ENCODE measurements at places on chromosomes 7 and 10. TPM values are rescaled to one million over a fixed set of nuclear protein-coding genes. Genes with fewer than 3 reads are reported as not detected.

Gene ENTPD1
- total RNA-seq = 15.5 TPM

Gene NAT16
- not detected for total RNA-seq

DNA sequence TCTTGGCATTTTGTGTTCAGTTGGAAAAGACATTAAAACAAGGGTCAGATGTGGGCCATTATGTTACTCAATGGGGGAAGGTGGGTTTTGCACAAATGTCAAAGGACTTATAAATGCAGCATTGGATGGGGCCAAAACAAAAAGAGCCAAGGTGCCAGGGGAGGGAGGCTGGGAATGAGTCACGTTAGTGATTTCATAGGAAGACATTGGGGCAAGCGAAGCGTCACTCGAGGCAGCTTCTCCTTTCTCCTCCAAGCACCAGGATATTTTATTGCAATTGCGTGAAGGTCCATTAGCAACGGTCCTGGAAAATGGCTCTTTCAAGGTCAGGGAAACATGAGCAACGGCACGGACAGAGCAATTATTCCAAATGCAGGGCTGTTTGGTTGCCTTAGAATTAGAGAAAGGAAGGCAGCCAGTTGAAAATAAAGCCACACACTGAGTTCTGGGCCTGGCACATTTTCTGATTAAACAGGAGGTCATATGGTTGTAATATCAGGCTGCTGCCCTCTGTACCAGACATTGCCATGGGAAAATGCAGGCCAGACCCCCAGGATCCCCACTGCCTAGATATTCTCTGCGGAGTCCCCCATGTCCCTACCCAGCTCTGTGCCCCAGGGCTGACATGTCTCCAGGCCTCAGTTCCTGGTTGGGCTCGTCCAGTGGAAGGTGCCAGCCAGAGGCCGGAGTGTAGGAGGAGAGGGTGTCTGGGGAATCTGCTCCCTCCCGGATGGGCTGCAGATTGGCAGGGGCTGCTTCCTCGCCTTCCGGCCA lies 63.3 kb upstream of the NANOS1 start:
- peak; percentile 43 for DNase-seq
- no peaks in the 10 kb centered on the region for H3K36me3 ChIP-seq
- H3K4me3 ChIP-seq = no peak overlapping the region
- peaks cover 6% of the 10 kb centered on the region for H3K4me1 ChIP-seq

- no peaks in the 10 kb centered on the region for H3K4me1 ChIP-seq
- peak; percentile 46 for DNase-seq
- no peaks in the 10 kb centered on the region for H3K36me3 ChIP-seq
- H3K27me3 ChIP-seq = no peaks in the 10 kb centered on the region
- no peak overlapping the region for H3K4me3 ChIP-seq
These were observed 386.6 kb downstream of the SH2D4B start for GRCh38 chr10:80924063-80924952.

GRCh38 chr7:117672453-117672852 lies 192.6 kb downstream of the CFTR start:
- no peak for DNase-seq
- H3K27ac ChIP-seq = no peak overlapping the region
- no peaks in the 10 kb centered on the region for H3K4me1 ChIP-seq
- H3K4me3 ChIP-seq = no peak overlapping the region
- H3K36me3 ChIP-seq = no peaks in the 10 kb centered on the region

GRCh38 chr10:129531195-129531968 lies 64.3 kb downstream of the MGMT start:
- no peaks in the 10 kb centered on the region for H3K36me3 ChIP-seq
- no peaks in the 10 kb centered on the region for H3K4me1 ChIP-seq
- DNase-seq = no peak
- no peak overlapping the region for H3K27ac ChIP-seq

DNA sequence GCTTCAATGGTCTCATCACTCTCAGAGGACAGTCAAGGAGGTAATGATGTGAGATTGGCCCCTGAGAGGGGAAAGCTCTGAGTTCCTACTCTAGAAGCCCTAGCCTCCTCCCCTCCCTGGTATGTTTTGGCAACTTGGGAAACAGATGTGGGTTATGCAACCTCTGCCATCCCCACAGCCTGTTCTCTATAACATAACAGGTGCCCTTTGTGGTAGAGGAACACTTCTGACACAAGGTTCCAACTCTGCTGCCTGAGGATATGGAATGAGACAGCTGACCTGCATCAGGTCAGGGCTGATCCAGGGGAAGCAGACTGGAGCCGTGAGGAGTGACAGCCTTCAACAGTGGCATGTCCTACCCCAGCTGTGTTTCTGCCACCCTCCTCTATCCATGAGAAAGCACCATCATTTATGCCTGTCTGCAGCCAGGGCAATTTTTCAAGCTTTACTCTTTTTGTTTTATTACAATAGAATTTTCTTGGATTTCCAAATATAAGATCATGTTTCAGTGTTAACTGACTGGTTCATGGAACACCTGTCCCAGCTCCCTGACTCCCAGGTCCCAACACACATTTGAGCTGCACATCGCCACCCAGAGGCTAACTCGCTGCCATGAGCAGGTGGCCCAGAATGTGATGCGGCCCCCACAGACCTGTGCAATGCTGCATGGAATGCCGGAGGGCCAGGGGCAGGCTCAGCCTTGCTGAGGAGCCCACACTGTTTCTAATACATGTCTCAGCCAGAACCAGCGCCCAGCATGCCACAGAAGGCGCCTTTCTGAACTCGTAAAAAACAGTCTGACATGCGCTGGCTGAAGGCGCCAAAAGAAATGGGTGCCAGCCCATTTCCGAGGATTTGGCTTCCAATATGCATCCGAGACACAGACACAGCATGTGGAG lies 124.8 kb upstream of the CHST15 start:
- H3K4me3 ChIP-seq = no peak overlapping the region
- no peaks in the 10 kb centered on the region for H3K27me3 ChIP-seq
- no peaks in the 10 kb centered on the region for H3K36me3 ChIP-seq
- no peak for DNase-seq
